GM20000 (cell line): ENCODE measurements at places on chromosomes 5 and 9.

- DNase-seq = no peak
Observed at GRCh38 chr9:114852050-114852594, 46.3 kb upstream of the TNFSF15 start.

GRCh38 chr9:72924154-72924790 is 28.6 kb downstream of the ALDH1A1 start:
- DNase-seq = no peak

DNA sequence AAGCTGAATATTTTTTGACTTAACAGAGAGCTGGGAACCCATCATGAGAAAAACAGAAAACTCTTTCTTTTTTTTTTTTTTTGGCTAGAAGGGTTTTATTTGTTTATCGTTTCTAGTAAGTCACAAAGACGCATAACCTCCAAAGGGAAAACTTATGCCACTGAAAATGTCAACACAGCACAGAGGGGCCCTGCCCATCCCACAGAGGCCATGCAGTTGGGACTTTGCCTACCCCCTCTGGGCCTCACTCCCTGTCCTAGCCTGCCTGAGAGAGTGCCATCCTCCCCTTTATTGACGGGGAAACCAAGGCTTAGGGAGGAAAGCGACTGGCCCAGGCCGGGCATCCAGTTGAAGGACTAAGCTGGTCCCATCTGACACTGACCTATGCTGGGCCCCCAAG is 74.7 kb downstream of the VAV2 start:
- DNase-seq = no peak

GRCh38 chr5:159750226-159750625 is 166.1 kb upstream of the ADRA1B start:
- DNase-seq = no peak

GRCh38 chr9:36731068-36731956 is 158.6 kb downstream of the MELK start:
- DNase-seq = no peak

- no peak for DNase-seq
Observed at GRCh38 chr9:71518045-71518827, 250.1 kb downstream of the CEMIP2 start.
